Effector CD8-positive, alpha-beta T cell (primary cell): ENCODE measurements at places on chromosomes 1 and 21.

DNA sequence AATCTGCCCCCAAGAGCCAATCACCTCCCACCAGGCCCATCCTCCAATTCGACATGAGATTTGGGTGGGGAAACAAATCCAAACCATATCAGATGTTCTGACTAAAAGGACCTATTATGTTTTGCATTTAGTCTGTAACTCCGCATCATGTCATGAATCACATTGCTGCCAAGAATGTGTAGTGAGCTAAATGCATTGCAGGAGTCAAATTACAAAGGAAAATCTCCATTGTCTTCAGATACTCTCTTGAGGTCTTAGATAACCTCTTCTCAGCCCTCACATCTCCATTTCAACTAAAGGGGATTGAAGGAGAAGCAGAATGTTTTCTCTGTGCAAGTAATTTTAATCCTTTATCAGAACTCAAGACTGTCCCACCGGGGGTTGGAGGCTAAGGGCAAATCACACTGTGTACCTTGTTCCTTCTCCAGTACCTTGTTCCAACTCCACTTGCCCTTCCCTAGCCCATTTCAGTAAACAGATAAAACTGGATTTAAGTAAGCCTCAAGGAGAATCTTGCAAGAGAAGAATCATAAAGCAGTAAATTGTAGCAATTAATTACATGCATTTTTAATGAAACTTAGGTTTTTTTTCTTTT lies 34.1 kb downstream of the EXTL2 start:
- DNase-seq = no peak

DNA sequence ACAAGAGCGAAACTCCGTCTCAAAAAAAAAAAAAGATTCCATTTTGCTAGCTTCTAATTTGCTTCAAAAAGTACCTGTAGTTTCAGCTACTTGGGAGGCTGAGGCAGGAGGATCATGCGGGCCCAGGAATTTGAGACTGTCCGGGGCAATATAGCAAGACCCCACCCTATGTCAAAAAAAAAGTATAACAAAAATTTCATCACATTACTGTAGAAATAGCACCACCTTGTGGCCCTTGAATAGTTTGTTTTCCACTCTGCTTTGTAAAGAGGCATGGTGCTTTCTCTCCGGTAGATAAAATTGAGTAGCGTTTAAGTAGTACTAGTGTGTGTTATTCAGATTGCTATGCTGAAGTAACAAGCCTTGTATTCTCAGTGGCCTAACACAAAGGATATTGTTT lies 18.2 kb upstream of the MSTO1 start:
- no peak for DNase-seq

DNA sequence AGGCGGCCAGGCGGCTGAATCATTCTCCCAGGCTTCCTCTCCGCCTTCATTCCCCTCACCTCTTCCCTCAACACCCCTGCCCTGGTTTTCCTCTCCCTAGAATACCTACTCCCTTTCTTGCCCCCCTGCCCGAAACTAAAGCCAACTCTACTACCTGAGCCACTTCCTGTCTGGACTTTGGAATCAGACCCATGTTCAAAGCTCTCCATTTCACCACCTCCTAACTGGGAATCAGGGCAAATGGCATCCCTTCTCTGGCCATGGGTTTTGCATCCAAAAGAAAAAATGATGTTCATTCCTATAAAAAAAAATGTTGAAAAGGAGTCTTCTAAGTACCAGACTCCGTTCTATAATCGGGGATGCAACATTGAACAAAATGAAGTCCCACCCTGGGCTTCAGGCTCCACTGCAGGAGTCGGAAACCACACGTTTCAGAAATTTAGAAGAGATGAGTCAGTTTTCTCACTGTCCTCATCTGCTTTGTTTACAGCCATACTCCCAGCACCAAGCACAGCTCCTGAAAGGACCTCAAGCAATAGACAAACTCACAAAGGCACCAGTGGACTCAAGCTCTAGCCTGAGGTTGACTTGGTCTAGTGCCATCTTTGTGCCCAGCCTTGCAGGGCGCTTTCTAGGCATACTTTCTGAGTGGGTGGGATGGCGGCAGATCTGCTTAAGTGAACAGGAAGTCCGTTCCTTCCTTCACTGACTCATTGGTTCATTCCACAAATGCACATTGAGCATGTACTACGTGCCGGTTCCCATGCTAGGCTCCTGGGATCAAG lies 176.2 kb downstream of the IGSF21 start:
- DNase-seq = no peak

DNA sequence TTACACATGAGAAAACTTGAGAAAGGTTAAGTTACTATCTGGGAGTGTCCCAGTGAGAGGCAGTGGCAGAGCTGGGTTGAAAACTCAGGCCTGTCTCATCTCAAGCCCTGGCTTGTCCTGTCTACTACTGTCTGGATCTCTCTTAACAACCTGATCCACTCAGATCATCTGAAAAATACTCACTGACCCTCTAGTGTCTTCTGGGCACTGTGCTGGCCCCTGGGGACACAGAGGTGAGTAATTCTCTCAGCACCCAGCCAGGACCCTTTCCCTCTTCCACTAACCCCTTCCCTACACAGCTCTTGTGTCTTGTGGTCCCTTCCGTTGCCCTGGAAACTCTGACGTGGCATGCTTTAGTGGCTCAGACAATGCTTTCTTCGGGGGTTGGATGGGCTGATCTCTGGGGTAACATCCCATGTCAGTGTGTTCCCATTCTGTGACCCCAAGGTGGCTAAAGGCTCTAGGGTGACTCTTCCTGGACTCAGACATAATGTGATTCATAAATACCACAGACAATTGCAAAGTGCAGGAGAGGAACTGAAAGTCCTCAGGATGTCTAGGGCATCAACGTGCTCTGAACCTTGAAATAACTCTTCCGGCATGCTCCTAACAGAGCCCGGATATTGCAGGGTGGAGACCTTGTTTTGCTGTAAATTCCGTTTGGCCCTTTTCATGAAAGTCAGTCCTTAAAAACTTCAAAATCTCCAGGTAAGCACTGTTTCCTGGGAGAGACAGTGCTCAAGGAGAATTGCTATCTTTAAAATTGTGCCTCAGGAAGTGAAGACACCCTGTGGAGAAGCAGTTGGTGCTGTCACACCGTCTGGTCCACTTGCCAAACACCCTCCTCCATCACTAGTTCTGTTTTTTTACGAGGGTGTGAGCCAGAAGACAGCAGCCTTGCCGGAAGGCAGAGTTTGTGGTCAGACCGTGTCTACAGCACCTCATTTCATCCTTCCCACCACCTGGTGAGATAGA lies 4.0 kb downstream of the SHISAL2A start:
- peak; percentile 31 for DNase-seq

- peak; percentile 5 for DNase-seq
These were observed 17.6 kb upstream of the ALX3 start for GRCh38 chr1:110087812-110088738.

- no peak for DNase-seq
These were observed 720 bp upstream of the F3 start for GRCh38 chr1:94542088-94542870.

GRCh38 chr1:206913766-206914537 lies 7.8 kb downstream of the FCMR start:
- DNase-seq = no peak

DNA sequence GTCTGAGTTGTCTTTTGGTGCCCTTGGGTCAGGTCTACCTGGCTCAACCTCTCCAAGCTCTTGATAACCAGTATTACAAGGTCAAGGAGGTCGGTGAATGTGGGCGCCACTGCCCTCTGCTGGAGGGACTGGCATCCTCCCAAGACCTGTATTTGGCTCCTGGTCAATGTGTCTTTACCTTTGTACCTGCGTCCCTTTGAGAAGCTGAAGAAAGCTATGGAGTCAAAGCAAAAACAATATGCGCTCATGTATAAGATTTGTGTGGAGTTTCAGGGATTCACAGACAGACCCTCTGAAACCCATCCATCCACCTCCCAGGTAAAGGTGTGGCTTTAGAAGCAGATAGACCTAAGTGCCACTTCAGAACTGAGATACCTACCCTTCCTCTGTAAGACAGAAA lies 61.8 kb upstream of the NBL1 start:
- DNase-seq = peak; percentile 57

- no peak for DNase-seq
These were observed 8.3 kb downstream of the TSACC start for GRCh38 chr1:156346636-156347035.

DNA sequence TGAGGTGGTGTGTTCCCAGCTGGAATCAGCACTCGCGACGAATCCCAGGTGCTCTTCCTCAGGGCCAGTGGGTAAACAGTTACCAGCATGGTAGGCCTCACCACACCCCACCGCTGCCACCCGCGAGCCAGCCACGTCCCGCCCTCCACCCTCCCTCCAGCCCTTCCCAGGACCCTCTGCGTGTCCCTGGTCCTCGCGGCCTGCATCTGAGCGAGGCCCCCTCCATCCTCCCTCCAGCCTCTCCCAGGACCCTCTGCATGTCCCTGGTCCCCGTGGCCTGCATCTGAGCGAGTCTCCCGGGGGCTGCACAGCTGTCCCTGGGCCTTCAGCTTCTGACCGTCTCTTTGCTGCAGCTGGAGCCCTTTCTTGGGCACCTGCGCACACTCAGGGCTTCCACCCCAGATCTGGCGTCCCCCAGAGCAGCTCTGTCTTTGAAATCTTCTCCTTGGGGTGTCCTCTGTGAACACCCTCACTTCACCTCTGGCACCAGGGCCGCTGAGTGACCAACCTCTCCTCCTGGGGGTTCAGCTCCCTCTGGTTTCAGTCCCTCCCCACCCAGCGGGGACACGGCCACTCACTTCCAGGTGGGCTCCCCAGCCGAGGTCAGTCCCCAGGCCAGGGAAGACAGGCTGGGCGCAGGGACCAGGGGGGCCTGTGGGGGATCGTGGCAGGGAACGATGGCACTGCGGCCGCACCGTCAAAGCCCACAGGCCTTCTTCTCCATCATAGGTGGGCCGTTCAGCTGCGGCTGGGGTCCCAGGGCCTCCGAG lies 57.8 kb upstream of the COL6A2 start:
- no peak for DNase-seq

GRCh38 chr1:234230414-234230862 lies 142.8 kb upstream of the COA6 start:
- DNase-seq = no peak

DNA sequence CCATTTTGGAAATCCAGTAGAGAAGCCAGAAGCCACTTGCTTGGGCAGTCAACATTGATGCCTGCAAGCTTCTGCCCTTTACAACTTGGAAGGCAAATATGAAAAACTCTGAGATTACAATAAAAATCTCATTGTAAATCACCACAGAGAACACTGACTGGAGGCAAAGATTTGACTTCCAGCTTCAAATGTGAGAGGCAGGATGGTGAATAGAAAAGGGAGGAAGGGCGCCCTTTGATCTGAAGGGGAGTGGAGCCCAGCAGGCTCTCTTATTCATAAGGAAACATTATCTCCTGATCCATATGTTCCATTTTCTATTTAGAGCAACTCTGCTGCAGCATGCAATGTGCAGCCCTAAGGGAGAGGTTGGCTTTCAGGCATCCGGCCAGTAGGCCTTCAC lies 348.3 kb downstream of the AJAP1 start:
- no peak for DNase-seq

DNA sequence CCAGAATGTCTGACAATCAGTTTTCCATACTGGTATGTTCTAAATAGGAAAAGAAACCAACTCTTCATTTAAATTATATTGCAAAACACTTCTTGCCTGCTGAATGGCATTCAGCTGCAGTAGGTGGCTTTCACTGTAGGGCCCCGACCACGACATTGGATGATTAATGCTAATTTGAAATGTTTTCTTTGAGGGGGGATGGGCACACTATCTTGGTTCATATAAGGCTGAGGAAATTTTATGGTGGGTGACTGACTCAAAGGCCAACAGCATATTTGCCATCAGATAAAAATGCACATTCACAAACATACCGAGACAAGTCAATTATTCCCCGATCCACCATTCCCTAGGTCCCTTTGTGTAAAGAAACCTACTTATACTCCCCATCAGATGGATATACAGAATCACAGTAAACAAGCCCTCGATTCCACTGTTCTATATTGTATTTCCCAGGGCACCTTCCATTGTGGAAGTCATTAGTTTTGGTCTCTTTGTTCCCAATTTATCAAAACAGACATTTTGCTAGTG lies 464.2 kb upstream of the DAB1 start:
- DNase-seq = no peak

- DNase-seq = no peak
These were observed 43.7 kb downstream of the RHOU start for GRCh38 chr1:228778961-228779360.

GRCh38 chr1:224670506-224670905 lies 54.4 kb downstream of the CNIH3 start:
- no peak for DNase-seq

- DNase-seq = no peak
These were observed 13.2 kb downstream of the NAV1 start for GRCh38 chr1:201551877-201552731.

DNA sequence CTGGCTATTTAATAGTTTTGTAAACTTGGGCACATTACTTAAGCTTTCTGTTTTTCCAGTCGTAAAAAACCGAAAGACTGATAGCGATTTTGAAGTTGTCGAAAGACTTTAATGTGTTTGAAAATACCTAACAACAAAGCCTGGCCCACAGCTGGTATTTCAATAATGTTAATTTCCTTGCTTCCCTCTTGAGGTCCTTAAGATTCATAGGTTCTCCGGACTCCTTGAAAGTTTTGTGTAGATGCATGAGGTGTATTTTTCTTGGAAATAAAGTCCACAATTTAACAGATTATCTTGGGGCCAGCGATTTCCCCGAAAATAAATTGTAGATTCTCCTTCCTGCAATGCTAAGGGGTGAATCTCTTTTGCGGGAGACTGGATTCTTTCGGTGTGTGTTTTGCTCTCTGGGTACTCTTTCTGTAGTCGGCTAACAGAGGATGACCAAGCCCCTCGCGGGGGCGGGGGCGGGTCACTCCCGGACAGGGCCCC lies 735 bp upstream of the YTHDF2 start:
- DNase-seq = no peak

DNA sequence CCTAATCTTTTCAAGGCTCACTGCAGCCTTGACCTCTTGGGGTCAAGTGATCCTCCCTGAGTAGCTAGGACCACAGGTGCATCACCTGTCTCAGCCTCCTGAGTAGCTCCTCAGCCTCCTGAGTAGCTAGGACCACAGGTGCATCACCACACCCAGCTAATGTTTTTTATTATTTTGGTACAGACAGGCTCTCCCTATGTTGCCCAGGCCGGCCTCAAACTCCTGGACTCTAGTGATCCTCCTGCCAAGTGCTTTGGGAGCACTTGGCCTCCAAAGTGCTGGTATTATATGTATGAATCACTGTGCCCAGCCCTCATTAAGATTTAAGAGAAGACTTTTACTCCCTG lies 58.5 kb upstream of the S1PR1 start:
- DNase-seq = no peak

GRCh38 chr1:214367841-214368240 lies 86.9 kb downstream of the SMYD2 start:
- DNase-seq = no peak

GRCh38 chr1:7651203-7651602 lies 119.9 kb upstream of the VAMP3 start:
- no peak for DNase-seq

GRCh38 chr1:65149351-65150107 lies 1.5 kb downstream of the AK4 start:
- DNase-seq = no peak
